Effector memory CD8-positive, alpha-beta T cell (primary cell): ENCODE measurements at places on chromosomes 11 and 22.

DNA sequence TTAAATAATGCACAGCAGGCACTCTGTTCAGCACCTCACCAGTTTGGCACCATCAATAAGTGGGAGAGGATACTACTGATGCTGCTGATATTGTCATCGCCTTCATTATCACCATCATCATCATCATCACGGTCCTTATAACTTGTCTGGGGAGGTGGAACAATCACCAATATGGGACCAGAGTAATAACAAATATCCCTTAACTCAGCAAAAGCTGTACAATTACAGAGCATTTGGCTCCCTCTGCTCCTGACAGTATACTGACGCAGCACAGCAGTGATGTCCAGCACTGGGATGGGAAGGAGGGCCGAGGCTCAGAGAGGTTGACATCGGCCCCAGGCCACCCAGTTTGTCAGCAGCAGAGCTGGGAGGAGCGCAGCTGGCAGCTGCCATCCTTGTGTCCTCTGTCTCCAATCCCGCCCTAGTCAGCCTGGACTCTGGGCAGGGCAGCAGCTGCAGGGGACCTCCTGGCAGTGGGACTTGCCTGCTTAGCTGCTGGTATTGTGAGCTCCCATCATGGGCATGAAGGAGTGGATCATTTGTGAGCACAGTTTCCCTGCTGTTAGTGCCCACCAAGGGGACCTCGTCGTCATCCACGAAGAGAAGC, 90.0 kb downstream of the DHCR7 start:
- DNase-seq: no peak

DNA sequence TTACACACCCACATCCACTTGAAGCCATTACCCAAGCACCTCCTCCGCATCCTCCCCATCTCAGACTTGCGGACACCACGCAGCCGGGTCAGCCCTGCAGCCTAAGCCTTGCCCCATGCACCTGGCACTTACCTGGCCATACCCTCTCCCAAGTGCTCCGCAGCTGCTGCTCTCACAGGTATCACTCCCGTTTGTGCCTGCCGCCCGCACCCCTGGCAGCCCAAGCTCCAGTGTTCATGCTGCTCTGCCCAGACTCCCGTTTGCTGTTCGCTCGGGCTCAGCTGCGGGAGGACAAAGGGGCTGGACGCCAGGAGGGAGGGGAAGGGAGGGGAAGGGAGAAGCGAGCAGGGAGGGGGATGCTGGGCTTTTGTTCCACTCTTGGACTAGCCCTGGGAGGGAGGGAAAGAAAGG, at the start of gene KLHL35:
TSS of gene KLHL35 (minus strand) at position 293 of the 411 bp plus-strand sequence. CDS start 2,574 bp downstream, outside the sequence.
- no peak for DNase-seq

DNA sequence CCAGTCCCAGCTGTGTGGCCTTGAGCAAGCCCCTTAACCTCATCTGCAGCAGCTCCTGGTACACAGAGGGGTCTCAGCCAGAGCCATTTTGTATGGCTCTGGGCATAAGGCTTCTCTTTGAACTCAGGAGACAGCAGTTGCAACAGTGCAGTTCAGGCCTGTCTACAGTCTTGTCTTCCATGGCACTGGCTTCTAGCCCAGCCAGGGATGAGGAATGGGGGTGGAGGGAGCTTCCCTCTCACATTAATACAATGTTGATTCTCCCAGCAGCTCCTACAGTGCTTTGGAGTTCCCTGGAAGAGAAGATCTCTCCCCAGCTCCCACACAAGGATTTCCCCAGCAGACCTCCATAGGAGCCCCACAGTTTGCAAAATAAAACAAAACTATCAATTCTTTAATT, 350.2 kb downstream of the BUD13 start:
- DNase-seq: no peak

DNA sequence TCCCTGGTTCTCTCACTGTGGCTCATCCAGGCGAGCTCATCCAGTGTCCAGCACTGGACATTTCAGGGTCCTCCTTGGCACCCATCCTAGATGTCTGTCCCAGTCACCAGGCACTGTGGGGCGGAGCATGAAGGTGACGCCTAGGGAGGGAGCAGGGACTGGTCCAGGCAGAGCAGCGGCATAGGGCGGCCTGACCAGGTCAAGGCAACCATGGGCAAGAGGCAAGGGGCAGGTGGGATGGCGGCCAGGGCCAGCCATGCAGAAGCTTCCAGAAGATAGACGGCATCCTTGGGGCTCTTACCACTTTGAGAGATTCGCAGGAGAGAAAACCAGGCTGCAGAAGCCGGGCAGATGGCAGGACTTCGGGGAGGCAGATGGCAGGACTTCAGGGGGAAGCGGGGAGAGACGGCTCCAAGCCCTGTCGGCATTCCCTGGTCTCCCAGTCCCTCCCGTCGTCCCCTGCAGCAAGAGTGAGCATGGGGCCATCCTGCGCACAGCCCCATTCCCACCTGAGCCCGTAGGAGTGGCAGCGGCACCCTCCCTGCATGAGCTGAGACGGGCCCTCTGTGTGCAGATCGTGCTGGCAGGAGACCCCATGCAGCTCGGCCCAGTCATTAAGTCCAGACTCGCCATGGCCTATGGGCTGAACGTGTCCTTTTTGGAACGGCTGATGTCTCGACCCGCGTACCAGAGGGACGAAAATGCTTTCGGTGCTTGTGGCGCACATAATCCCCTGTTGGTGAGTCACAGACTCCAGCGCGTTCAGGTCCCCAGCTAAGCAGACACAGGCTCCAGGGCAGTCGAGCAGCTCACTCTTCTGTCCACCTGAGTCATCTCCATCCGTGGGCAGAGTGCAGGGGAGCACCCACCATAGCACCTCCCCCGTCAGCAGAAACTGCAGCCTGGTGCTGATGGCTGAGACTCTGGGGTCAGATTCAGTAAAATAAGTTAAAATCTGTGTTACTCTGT, 20.1 kb upstream of the PANX2 start:
- DNase-seq: no peak

DNA sequence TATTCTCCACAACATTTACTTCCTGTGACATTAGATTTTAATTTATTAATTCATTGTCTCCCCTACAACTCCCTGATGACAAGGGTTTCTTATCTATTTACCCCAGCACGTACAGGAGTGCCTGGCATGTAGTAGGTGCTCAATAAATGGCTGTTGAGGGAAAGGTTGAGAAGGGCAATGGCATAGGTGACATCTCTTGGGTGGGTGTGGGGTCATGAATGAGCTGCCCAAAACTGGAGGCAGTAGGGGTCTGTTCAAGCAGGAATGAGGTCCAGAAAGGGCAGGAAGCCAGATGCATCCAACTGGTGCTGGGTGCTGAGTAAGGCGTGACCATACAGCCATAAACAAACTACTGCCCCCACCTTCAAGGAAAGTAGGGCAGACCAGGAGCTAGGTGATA, 2.8 kb downstream of the VWCE start:
- no peak for DNase-seq

GRCh38 chr22:37931893-37932389, 21.5 kb downstream of the C22orf23 start:
- no peak for DNase-seq

DNA sequence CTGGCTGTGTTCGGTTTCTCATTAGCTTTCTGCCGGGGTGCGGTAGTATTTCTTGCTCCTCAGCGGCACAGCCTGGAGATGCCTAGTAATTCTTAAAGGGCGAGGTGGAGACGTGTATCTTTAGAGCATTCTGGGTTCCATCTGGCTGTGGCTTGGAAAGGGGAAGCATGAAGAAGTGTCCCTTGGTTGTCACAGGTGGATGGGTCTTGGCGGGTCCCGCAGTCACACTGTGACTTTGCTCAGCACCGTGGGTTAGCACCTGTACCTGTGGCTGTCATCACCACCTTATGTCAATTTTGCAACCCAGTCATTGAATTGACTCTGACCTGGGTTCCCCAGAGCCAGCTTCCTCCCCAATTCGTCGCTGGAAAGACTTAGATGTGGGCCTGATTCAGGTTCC, 57.6 kb downstream of the MIAT start:
- DNase-seq: no peak

DNA sequence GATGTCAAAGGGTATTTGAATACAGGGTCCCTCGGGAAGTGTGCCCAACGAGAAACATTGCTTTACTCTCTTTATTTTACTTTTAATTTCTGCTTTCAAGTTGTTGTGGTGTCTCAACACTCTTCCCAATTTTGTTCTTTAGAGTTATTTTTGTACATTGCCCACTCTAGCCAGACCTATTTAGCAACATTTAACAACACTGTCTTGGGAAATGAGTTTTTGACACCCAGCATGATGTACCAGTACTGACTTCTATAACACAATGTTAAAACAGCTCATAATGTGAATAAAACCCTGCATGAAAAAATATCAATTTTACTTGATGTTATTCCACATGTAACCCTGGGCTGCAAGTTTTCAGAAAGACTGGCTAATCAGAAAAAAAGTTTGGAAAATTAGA, 350.2 kb upstream of the PITPNB start:
- DNase-seq: no peak

DNA sequence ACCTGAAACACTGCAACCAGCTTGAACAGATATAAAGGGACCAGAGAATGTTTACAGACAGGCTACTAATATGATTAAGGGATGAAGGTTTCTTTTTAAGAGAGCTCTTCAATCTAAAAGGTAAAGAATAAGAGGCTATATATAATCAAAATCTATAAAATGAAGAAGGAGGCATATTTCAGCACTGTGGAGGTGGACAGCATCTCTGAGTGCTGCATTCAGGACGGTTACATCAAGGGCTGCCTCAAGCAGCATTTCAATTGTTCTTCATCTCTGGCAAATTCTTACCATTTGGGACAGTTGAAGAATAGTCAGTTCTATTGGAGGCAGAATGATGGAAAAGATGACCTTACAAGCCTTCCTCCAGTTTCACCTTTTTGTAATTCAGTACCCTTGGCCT, 139.6 kb upstream of the LMO1 start:
- DNase-seq: no peak

DNA sequence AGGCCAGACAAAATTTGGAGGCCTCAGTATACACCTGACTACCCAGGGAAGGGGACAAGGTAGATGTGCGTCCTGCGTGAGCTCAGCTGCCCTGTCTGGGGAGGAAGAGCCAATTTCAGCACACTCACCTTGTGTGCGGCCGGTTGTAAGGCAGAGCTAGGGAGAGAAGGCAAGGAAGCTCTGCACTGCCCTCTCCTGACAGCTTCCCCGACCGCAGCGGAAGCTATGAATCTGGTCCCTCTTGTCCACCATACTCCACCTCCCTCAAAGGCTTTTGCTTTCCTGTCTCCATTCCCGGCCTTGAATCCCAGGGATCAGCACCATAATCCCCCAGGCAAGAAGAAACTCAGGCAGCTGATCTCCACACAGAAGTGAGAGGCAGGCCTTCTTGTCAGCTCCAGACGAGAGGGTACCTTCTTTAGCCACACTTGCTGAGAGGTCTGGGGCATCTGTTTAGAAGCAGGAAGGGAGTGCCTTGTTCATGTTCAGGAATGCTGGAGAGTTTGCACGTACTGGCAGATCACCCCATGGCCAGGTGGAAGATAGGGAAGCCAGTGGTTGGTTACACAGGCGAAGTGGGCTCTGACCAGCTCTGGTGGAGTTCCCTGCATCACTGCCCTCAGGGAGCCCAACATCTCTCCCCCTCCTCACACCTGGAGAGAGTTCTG, 62.5 kb downstream of the FEZ1 start:
- no peak for DNase-seq

- no peak for DNase-seq
These were observed 28.3 kb downstream of the SLC1A2 start for GRCh38 chr11:35390737-35391682.

DNA sequence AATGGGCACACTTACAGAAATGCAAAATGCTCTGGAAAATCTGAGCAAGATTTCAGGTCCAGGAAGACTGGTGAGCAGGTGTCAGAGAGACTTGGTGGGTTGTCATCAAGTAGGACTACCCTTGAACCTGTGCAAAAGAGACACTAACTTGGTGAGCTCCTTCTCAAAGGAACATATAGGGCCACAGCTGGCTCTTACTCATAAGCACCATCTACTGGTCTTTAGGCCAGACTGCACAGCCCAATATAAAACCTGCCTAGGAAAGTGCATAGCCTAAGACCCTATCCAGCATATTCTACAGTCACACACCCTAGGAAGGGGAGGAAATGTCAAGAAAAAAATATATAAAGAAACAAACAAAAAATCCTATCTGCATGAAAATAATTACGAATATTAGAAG, 18.2 kb upstream of the OR10W1 start:
- no peak for DNase-seq

DNA sequence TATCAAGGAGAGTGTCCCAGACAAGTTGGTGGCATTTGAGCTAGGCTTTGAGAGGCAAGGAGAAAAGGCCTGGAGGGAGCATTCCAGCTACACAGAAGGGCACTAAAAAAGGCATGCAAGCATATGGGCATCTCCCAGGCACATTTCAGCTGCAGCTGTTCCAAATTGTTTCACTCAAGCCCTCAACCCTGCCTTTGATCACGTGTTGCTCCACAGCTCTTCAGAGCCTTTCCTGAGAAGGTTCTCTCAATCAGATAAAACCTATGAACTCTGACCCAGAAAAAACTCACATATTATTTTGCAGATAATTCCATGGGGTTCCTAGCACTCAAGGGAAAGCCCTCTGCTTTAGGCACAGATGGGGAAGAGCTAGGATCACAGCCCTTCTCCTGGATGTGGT, 24.4 kb upstream of the HSPA8 start:
- DNase-seq: no peak

DNA sequence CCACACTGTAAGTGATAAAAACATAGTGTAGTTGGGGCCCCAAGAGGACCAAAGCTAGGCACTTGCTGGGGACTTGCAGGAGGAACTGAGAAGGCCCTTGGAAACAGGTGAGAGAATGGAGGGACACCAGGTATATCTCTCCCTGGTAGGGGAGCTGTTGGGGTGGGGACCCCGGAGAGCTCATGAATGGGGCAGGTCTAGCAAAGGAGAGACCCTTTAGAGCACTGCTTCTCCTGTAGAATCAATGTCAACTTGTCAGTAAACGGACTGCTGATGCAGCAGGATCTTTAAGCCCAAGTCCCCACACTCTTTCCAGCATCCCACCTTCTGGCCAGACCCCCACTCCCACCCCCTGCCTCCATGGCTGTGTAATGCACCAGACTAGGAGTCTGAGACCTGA, 109.6 kb upstream of the THY1 start:
- DNase-seq: no peak

DNA sequence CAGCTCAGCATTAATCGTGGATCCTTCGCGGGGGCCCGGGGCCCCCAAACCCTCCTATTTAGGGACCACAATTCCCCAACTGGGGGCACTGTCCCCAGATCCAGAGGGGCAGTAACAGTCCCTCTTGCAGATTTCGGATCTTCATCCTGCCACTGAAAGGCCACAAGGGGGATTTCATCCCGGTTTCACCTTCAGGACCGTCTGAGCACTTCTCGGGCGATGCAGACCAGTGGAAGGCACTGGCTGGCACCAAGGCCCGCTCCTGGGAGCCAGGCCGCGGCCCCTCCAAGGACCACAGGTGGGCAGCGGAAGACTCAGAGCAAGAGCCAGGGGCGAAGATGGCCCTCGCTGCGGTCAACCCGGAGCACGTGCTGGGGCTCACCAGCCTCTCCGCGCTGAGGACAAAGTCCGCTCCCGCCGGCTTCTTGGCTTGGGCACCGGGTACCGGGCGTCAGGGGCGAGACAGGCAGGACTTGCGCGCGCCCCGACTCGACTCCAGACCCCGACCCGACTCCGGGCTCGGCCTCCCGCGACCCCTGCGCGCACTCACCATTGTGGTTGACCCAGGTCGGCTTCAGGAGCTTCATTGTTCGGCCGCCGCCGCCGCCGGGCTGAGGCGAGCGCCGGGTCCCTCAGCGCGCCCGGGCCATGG, 517 bp downstream of the HIRA start:
- DNase-seq: peak; percentile 16
